ENCODE measurements at places on chromosomes 1 and 21. TPM values are rescaled to one million over a fixed set of nuclear protein-coding genes. Genes with fewer than 3 reads are reported as not detected.

The PAPPA2 gene
- not detected for total RNA-seq

The LCE1E gene
- total RNA-seq = 5.2 TPM

The NUDT4B gene
- total RNA-seq = 26.1 TPM

The LUZP1 gene
- total RNA-seq = 14.4 TPM

The OR2M7 gene
- not detected for total RNA-seq

The ZBTB48 gene
- 28.5 TPM for total RNA-seq

The PRKAB2 gene
- total RNA-seq = 3.5 TPM

The CLCA4 gene
- total RNA-seq = 0.36 TPM

The MX2 gene
- 1.9 TPM for total RNA-seq

The CR1L gene
- not detected for total RNA-seq

The S100A4 gene
- 694 TPM for total RNA-seq

The MIS18A gene
- total RNA-seq = 9.4 TPM

The OR2L8 gene
- not detected for total RNA-seq

The ZNF670 gene
- total RNA-seq = 1.4 TPM

The TSPEAR gene
- not detected for total RNA-seq

The OR2T35 gene
- total RNA-seq = not detected

The DRAXIN gene
- not detected for total RNA-seq

The CRB1 gene
- not detected for total RNA-seq

The C1orf226 gene
- total RNA-seq = 2.0 TPM

The SPATA17 gene
- 1.6 TPM for total RNA-seq

The CELA2B gene
- total RNA-seq = not detected

The AGBL4 gene
- not detected for total RNA-seq

The PKLR gene
- total RNA-seq = not detected

The HIPK1 gene
- 19.4 TPM for total RNA-seq

The IL6R gene
- total RNA-seq = 3.1 TPM

The ZYG11A gene
- not detected for total RNA-seq

The DNM3 gene
- total RNA-seq = 1.3 TPM

The BMP8A gene
- total RNA-seq = not detected

The CA14 gene
- total RNA-seq = not detected

The CDA gene
- 3.2 TPM for total RNA-seq

The SIM2 gene
- 9.9 TPM for total RNA-seq

The ATP13A2 gene
- 82.3 TPM for total RNA-seq

The FAM167B gene
- total RNA-seq = 0.29 TPM

The PTGER3 gene
- not detected for total RNA-seq

The AQP10 gene
- total RNA-seq = not detected

The G0S2 gene
- total RNA-seq = 3.2 TPM

The PLEKHN1 gene
- 2.4 TPM for total RNA-seq

The EPHB2 gene
- 2.0 TPM for total RNA-seq

The NMNAT2 gene
- total RNA-seq = 0.23 TPM

The SAMD11 gene
- total RNA-seq = 0.10 TPM

The PLA2G2C gene
- total RNA-seq = not detected

The RNF186 gene
- not detected for total RNA-seq

The FBLIM1 gene
- 20.9 TPM for total RNA-seq

The ZBTB8A gene
- total RNA-seq = 0.84 TPM

The VPS13D gene
- 9.6 TPM for total RNA-seq

The UCHL5 gene
- 23.6 TPM for total RNA-seq
